Ovary (tissue), 10 donors: ENCODE measurements at places on chromosomes 5 and 9. TPM values are rescaled to one million over a fixed set of nuclear protein-coding genes. Genes with fewer than 3 reads are reported as not detected.

DNA sequence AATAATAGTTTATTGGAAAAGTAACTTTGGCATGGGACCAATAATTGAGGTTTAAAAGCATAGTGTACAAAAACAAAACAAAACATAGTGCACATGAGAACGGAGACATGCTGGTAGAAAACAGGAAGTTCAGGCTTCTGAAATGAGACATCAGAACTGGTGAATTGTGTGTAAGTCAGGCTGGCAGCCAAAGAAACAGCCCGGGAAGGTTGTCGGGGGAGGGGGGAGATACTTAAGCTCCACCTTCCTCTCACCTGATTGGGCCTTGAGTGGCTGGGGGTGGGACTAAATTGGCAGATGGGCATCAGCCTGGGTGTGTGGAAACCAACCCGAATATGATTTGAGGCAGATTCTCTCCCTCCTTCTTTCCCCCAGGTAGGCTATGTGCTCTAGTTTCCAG, 256.3 kb downstream of the SMARCA2 start:
- peaks cover 7% of the 10 kb centered on the region for H3K4me1 ChIP-seq
- H3K27ac ChIP-seq = no peak overlapping the region
- H3K4me3 ChIP-seq = no peak overlapping the region
- peak; percentile 57 for DNase-seq

Gene HSPB3
- polyA plus RNA-seq = 3.8 TPM

Gene TMOD1
- 56.8 TPM for polyA plus RNA-seq

- no peak for DNase-seq
- H3K27ac ChIP-seq = no peak overlapping the region
- H3K36me3 ChIP-seq = no peaks in the 10 kb centered on the region
- H3K27me3 ChIP-seq = no peaks in the 10 kb centered on the region
These were observed 40.1 kb downstream of the ALG2 start for GRCh38 chr9:99181621-99182020.

- DNase-seq = no peak
- no peaks in the 10 kb centered on the region for H3K27me3 ChIP-seq
- H3K36me3 ChIP-seq = no peaks in the 10 kb centered on the region
These were observed 79.8 kb downstream of the RGS7BP start for GRCh38 chr5:64585646-64586045.

GRCh38 chr5:67262956-67263355, 66.4 kb upstream of the CD180 start:
- H3K4me1 ChIP-seq = peaks cover 9% of the 10 kb centered on the region
- no peaks in the 10 kb centered on the region for H3K27me3 ChIP-seq
- no peak overlapping the region for H3K4me3 ChIP-seq
- H3K27ac ChIP-seq = no peak overlapping the region
- DNase-seq = no peak
- H3K36me3 ChIP-seq = no peaks in the 10 kb centered on the region

GRCh38 chr5:54288568-54289217, 21.7 kb downstream of the ARL15 start:
- no peak overlapping the region for H3K4me3 ChIP-seq
- no peaks in the 10 kb centered on the region for H3K4me1 ChIP-seq
- H3K27ac ChIP-seq = no peak overlapping the region
- H3K36me3 ChIP-seq = no peaks in the 10 kb centered on the region
- no peaks in the 10 kb centered on the region for H3K27me3 ChIP-seq

DNA sequence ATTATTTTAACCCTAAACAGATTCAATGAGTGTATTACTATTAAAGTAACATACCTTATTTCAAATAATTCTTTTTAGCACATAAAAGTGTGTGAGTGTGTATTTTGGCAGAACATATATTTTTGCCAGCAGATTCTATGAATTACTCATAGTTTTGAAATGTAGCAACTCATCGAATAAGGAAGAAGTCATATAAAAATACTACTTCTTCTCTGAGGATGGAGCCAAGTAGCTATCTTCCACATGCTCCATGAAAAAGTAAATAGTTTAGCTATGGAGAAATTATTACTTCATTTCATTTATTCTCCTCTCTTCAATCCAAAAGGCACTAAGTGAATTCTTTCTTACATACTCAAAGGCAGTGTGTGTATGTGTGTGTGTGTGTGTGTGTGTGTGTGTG, 1090.4 kb upstream of the CDH6 start:
- no peak overlapping the region for H3K27ac ChIP-seq
- no peak for DNase-seq
- no peaks in the 10 kb centered on the region for H3K4me1 ChIP-seq
- no peaks in the 10 kb centered on the region for H3K27me3 ChIP-seq
- no peaks in the 10 kb centered on the region for H3K36me3 ChIP-seq

GRCh38 chr9:127285965-127286364, 21.4 kb downstream of the GARNL3 start:
- no peak overlapping the region for H3K4me3 ChIP-seq
- no peaks in the 10 kb centered on the region for H3K36me3 ChIP-seq
- no peak overlapping the region for H3K27ac ChIP-seq

Gene CD274
- 0.57 TPM for polyA plus RNA-seq

Gene SV2C
- 0.13 TPM for polyA plus RNA-seq

Gene LHX2
- polyA plus RNA-seq = 0.11 TPM

- peaks cover 2% of the 10 kb centered on the region for H3K4me1 ChIP-seq
- no peak for DNase-seq
- H3K36me3 ChIP-seq = no peaks in the 10 kb centered on the region
- no peaks in the 10 kb centered on the region for H3K27me3 ChIP-seq
- H3K27ac ChIP-seq = no peak overlapping the region
These were observed 35.7 kb downstream of the PWWP2A start for GRCh38 chr5:160083501-160083900.

Gene NXNL2
- polyA plus RNA-seq = 4.3 TPM

DNA sequence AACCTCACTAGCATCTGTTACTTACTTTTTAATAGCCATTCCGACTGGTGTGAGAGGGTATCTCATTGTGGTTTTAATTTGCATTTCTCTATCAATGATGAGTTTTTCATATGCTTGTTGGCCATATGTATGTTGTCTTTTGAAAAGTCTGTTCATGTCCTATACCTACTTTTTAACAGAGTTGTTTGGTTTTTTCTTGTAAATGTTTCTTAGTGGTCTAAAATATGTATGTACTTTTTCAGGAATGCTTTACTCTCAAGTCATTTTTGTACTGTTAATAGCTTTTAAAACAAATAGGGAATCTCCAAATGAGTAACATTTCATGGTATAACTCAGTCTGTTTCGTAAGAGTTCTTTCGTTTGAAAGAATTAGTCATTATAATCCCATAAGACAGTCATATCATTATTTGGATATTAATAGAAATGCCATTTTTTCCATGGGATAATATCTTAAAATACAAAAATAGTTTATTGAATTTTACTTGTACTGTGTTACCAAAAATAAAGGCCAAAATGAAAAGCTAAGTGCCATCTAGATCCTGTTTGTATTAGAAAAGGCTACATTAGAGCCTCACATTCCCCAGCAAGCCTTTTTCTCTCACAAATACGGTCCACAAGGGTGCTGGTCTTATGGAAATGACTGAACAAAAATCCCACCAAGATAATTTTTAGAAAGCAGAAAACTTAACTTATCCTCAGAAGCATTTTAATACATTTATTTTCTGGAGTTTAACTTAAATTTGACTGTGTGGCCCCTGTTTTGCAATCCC, 247.7 kb downstream of the PJA2 start:
- peaks cover 2% of the 10 kb centered on the region for H3K4me1 ChIP-seq
- no peaks in the 10 kb centered on the region for H3K27me3 ChIP-seq
- no peak overlapping the region for H3K27ac ChIP-seq
- DNase-seq = no peak
- no peak overlapping the region for H3K4me3 ChIP-seq

DNA sequence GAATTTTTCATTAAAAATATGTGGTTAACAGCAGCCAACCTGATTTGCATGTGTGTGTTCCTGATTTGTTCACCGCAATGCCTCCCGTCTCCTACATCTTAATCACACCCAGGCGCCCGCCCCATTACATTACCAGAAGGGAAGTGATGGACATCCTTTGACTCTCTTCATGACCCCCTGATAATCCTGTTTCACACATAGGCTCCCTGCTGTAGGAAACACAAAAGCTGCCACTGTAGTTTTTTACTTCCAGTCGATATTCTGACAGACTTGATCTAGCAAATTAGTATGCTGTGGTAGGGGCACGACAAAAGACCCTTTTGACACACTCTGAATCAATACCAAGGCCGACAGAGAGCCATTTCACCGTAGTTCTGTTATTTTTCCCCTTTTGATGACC, 287.8 kb upstream of the ISL1 start:
- no peaks in the 10 kb centered on the region for H3K27me3 ChIP-seq
- H3K27ac ChIP-seq = no peak overlapping the region
- DNase-seq = no peak

GRCh38 chr9:113446323-113446740, 17.2 kb upstream of the RGS3 start:
- no peak for DNase-seq
- H3K36me3 ChIP-seq = no peaks in the 10 kb centered on the region
- no peak overlapping the region for H3K4me3 ChIP-seq
- no peak overlapping the region for H3K27ac ChIP-seq

- H3K4me1 ChIP-seq = no peaks in the 10 kb centered on the region
- no peak overlapping the region for H3K4me3 ChIP-seq
- no peaks in the 10 kb centered on the region for H3K27me3 ChIP-seq
- no peak overlapping the region for H3K27ac ChIP-seq
- no peak for DNase-seq
These were observed 48.1 kb upstream of the PRR16 start for GRCh38 chr5:120415985-120416384.

- no peaks in the 10 kb centered on the region for H3K4me1 ChIP-seq
- H3K36me3 ChIP-seq = no peaks in the 10 kb centered on the region
- DNase-seq = no peak
These were observed 35.5 kb upstream of the ISL1 start for GRCh38 chr5:51347704-51348103.

- H3K27ac ChIP-seq = no peak overlapping the region
- H3K27me3 ChIP-seq = no peaks in the 10 kb centered on the region
- no peaks in the 10 kb centered on the region for H3K4me1 ChIP-seq
- no peaks in the 10 kb centered on the region for H3K36me3 ChIP-seq
These were observed 13.0 kb downstream of the SLC38A9 start for GRCh38 chr5:55699041-55699688.

Gene ANKRD55
- 0.05 TPM for polyA plus RNA-seq

Gene CDK5RAP2
- 30.8 TPM for polyA plus RNA-seq

Gene FBP1
- 16.9 TPM for polyA plus RNA-seq

Gene PCDHB5
- 7.4 TPM for polyA plus RNA-seq

Gene PCDHB10
- 3.4 TPM for polyA plus RNA-seq

- no peaks in the 10 kb centered on the region for H3K27me3 ChIP-seq
- DNase-seq = no peak
- no peaks in the 10 kb centered on the region for H3K4me1 ChIP-seq
- H3K4me3 ChIP-seq = no peak overlapping the region
- H3K27ac ChIP-seq = no peak overlapping the region
These were observed 112.2 kb upstream of the HAND1 start for GRCh38 chr5:154590093-154590724.

Gene PCDHGA10
- 3.9 TPM for polyA plus RNA-seq

DNA sequence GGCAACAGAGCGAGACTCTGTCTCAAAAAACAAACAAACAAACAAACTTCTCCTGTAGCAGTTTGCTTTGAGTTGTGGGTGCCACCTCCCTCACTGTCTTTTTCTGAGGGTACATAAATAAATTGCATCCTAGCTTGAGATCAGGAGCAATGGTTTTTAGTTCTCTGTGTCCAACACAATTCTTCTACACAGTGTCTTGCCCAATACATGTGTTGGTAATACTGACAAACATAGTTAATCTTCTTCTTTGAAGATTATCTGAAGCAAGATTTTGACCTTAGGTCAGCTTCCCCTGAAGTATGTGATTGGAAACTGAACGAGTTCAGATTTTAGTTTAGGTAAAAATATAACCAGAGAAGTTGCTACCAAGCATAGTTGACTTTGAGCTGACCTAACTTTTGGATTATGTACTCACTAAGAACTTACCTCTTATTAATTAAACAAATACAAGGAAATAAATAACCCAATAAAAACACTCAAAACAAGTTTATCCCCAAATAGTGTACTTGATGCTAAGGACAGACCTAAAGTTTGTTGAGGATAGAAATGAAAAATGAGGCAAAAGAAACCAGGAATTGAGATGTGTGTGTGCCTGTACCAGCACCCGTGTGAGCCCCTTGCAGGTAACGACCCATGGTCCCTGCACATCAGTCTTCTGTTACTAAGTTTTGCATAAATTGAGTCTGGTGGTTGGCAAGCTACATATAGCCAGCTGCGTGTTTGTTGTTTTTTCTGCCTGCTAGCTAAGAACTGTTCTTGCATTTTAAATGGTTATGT, 16.2 kb downstream of the TJP2 start:
- no peak overlapping the region for H3K27ac ChIP-seq
- no peak for DNase-seq
- peaks cover 9% of the 10 kb centered on the region for H3K4me1 ChIP-seq
- no peaks in the 10 kb centered on the region for H3K27me3 ChIP-seq

DNA sequence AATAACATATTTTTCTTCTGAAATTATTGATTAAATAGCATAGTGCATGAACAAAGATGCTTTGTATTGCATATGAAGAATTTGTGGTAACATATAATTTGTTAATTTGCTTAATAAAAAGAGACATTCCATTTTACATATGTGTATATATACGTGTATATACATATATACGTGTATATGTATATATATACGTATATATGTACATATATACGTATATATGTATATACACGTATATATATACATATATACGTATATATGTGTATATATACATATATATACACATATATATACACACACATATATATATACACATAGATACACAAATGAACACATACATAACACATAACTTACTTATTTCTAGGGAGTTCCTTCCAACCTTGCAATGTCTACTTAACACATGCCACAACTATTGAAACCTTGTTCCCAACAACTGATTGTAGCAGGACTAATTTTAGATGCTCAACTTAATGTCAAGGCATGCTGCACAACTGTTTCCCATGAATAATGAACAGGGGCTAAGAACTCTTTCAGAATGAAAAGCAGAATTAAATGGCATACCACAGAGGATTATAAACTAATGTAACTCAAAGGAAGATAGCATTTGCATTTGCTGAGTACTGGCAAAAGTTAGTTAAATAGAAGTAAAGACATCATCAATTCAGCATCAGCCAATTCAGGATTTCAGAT, 17.4 kb downstream of the KIF24 start:
- H3K4me3 ChIP-seq = no peak overlapping the region
- no peaks in the 10 kb centered on the region for H3K4me1 ChIP-seq
- H3K27me3 ChIP-seq = peaks cover 2% of the 10 kb centered on the region
- no peak overlapping the region for H3K27ac ChIP-seq

GRCh38 chr9:34636791-34637355, 714 bp downstream of the SIGMAR1 start:
- H3K4me1 ChIP-seq = peaks cover 8% of the 10 kb centered on the region
- no peak for DNase-seq
- H3K4me3 ChIP-seq = peak overlapping the region; percentile 65
- H3K27ac ChIP-seq = no peak overlapping the region
- no peaks in the 10 kb centered on the region for H3K36me3 ChIP-seq

GRCh38 chr5:31144364-31144763, 49.1 kb upstream of the CDH6 start:
- H3K36me3 ChIP-seq = no peaks in the 10 kb centered on the region
- H3K27me3 ChIP-seq = no peaks in the 10 kb centered on the region
- H3K4me3 ChIP-seq = no peak overlapping the region
- H3K27ac ChIP-seq = no peak overlapping the region
- no peak for DNase-seq
- no peaks in the 10 kb centered on the region for H3K4me1 ChIP-seq

Gene LEAP2
- polyA plus RNA-seq = 0.64 TPM
